ENCODE measurements at places on chromosomes 5 and 9.

GRCh38 chr5:10335711-10336470, 17.6 kb upstream of the MARCHF6 start:
- DNase-seq = no peak

DNA sequence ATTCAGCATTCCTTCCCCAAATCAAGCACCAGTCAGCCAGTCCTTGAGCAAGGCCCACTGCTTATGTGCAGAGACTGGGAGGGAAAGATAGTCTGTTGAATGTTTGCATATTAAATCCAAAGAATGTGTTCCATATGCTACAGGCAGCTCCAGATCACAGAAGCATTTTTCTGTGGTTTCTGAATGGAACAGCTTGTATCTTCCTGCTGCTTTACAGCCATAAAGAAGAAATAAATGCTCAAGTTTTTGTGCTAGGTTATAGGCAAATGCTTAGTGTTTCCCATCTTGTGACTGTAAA, 310.3 kb downstream of the TRIM36 start:
- DNase-seq = no peak

DNA sequence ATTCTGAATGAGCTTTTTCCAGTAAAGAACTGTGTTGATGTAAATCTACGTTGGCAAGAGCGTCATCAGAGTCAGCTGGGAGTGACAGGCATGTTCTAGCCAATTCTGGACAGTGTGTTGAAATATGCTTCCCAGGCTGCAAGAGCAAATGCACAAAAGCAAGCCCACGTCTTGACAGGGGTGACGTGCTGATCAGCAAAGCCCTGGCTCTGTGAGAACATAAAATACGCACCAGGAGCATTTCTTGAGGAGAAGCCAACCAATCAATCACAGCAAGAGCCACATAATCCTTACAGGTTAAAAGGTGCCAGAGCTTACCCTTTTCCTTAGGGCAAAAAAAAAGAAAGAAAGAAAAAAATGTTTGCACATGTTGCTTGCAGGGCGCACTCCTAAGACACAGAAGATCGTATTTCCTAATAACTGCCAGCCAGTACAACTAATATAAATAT, 148.1 kb downstream of the PDE4D start:
- no peak for DNase-seq

DNA sequence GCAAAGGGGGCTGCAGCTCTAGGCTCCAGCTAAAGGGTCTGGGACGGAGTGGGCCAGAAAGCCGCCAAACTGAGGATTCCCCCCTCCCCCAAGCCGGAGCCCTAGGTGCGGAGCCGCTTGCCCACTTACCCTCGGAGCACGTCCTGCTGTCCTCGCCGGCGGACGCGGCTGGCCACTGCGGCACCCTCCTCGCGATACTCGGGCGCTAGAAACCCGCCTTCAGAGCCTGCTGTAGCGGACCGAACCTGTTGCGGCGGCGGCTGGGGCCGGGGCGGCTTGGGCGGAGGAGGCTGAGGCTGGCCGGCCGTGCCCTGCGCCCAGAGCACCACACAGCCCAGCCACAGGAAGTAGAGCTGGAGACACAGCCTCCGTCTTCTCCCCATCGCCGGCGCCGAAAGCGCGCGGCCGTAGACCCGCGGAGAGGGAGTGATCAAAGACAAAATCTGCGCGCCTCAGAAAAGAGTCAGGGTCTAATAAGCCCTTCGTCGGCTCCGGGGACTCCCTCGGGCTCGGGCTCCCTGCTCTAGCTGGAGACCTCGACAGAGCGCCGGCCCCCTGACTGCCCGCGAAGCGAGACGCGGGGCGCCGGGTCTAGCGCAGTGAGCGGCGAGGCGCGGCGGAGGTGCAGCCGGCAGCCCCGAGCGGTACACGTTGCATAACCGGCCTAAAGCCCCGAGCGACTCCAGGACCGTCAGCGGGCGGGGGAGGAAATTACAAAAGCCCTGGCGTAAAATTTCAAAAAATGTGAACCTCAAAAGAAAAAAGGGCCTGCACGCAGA, 635 bp downstream of the FBN2 start:
- DNase-seq = no peak

GRCh38 chr5:135186662-135187522, 152.9 kb upstream of the PITX1 start:
- DNase-seq = no peak

- DNase-seq = no peak
Measured at GRCh38 chr9:117723986-117724625, 19.9 kb downstream of the TLR4 start.

DNA sequence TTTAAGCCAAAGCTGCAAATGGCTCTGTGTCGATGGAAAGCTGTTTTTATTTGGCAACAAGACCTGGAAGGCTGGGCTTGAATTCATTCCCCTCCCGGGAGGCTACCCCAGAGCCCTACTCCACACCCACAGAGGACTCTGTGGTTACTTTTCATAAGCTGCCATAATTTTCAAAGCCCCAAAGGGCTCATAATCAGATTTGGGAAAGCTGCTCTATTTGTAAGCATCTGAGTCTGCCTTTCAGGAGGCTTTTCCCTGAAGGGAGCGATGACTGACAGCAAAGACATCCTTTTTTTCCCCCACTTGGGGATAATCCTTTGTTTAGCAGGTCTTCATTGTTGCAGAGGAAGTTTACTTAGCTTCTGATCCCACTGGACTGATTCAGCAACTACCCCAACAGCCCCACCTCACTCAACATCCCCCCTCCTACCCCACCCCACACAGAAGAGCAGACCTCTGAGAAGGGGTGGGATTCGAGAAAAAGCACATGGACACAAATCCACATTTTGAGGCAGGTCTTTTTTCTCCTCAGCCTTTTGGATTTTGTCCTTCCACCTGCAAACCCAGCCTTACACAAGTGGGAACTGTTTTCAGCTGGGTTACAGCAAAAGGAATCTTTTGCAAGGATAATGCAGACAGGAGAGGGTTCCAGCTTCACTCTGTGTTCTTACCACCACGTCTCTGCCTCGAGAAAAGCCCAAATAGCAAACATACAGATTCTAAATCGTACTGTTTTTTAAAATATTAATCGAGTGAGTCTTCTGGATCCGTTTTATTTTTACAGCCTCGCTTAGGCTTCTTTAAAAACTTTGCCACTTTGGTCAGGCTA, 244.4 kb upstream of the TUT7 start:
- DNase-seq = no peak

- DNase-seq = no peak
Measured at GRCh38 chr9:83544002-83544698, 5.9 kb upstream of the FRMD3 start.

DNA sequence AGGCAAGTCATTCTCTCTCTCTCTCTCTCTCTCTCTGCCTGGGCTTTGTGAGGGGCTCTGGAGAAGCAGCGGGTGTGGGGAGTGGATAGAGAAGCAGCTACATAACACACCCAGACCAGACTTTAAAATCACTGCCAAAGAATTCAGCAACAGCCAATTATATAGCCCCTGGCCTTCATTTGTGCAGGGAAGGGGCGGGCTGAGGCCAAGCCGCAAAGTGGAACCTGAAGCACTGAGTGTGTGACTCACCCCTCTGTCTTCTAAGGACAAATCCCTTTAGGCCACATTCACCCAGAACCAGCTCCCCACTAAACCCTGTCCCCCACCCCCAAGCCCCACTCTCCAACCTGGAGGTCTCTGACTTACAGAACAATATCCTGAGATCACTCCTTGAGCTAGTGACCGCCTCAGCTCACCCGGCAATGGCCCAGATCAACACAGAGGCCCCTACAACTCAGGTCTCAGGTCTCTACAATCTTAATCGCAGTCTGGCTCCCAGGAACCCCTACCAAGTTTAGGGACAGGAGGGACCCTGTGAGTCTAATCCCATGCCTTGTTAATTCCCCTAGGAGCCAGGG, 6.0 kb downstream of the B4GALT1 start:
- DNase-seq = peak; percentile 62

Measured in CD8-positive, alpha-beta T cell (primary cell).